HepG2 (cell line): ENCODE measurements at places on chromosomes 11 and 22. TPM values are rescaled to one million over a fixed set of nuclear protein-coding genes. Genes with fewer than 3 reads are reported as not detected.
A peak's percentile ranks its signal among the peaks of the same experiment; 100 is the strongest.

DNA sequence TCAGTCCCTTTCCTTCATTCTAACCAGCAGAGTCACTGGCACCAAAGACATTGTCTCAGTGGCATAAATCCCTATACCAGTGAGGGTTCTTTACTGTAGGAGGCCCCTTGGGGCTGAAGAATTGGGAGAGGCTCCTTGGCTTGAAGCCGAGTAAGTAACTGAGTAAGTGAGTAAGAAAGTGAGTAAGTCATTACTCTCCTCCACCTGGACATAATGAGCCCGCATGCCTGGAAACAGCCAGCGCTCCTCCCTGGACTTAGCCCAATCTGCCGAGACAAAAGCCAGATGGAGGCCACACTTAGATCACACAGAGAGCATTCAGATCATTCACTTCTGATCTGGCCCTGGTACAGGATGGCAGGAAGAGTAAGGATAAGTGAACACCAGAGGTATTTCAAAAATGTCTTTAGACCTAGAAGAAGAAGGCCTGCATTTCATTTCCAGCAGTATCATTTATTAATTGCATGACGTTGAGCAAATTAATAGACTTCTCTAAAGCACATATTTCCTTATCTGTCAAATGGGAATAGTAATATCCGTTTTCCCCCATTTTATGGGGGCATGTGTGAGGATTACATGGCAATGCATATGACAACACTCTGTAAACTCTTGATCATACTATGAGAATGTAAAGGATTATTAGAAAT, 8.2 kb upstream of the MICAL3 start:
- DNase-seq, result no peak

DNA sequence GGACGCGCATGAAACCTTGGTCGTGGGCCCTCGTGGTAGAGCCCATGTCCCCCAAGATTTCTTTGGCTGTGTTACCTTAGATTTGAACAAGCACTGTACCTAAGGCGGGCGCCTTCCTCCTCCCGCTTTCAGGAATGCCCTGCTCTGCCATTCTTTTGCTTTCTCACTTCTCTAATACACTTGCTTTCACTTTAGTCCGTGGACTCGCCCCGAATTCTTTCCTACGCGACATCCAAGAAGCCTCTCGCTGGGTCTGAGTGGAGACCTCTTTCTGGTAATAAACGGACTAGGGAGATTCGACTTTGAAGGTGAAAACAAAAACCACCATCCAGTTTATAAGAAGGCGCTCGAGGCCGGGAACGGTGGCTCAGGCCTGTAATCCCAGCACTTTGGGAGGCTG, 1.2 kb upstream of the NUP50 start:
- no peak for DNase-seq

GRCh38 chr11:113204280-113204679, 110.1 kb upstream of the TTC12 start:
- no peak for DNase-seq

- peak; percentile 53 for DNase-seq
Measured at GRCh38 chr11:78022397-78023396, at the start of gene KCTD14. KCTD14 (minus strand) TSS chr11:78023276; CDS start chr11:78023249, 27 bp downstream.

- no peak for DNase-seq
Measured at GRCh38 chr11:11211888-11212287, 141.2 kb downstream of the CSNK2A3 start.

- no peak for DNase-seq
Measured at GRCh38 chr11:10526974-10527918, 13.7 kb downstream of the RNF141 start.

GRCh38 chr11:73047773-73048371, 94.2 kb downstream of the FCHSD2 start:
- DNase-seq, result no peak

DNA sequence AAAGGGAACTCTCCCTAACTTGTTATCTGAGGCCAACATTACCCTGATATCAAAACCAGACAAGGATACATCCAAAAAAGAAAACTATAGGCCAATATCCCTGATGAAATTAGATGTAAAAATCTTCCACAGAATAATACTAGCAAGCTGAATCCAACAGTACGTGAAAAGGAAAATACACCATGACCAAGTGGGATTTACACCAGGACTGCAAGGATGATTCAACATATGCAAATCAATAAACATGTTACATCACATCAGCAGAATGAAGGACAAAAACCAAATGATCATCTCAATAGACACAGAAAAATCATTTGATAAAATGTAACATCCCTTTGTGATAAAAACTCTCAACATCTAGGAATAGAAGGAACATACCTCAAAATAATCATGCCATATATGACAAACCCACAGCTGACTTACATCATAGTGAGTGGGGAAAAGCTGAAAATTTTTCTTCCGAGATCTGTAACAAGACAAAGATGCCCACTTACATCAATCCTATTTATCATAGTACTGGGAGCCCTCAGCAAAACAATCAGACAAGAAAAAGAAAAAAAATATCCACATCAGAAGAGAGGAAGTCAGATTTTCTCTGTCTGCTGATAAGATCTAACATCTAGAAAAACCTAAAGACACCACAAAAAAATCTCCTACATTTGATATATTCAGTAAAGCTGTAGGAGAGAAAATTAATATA, 703.3 kb upstream of the ANO5 start:
- DNase-seq, result no peak

DNA sequence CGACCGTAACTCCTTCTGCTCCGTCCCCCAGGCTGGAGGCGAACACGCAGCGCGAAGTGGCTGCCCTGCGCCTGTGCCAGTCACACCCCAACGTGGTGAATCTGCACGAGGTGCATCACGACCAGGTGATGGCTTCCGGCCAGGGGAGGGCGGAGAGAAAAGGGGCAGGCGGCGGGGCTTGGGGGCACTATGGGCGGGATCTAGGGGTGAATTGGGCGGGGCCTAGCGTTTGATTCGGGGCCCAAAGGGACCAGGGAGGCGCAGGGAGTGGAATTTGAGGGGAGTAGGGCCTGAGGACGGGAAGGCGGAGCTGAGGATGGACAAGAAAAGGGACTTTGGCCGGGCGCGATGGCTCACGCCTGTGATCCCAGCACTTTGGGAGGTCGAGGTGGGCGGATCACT, 9.7 kb downstream of the RPS6KA4 start:
- DNase-seq, result no peak

DNA sequence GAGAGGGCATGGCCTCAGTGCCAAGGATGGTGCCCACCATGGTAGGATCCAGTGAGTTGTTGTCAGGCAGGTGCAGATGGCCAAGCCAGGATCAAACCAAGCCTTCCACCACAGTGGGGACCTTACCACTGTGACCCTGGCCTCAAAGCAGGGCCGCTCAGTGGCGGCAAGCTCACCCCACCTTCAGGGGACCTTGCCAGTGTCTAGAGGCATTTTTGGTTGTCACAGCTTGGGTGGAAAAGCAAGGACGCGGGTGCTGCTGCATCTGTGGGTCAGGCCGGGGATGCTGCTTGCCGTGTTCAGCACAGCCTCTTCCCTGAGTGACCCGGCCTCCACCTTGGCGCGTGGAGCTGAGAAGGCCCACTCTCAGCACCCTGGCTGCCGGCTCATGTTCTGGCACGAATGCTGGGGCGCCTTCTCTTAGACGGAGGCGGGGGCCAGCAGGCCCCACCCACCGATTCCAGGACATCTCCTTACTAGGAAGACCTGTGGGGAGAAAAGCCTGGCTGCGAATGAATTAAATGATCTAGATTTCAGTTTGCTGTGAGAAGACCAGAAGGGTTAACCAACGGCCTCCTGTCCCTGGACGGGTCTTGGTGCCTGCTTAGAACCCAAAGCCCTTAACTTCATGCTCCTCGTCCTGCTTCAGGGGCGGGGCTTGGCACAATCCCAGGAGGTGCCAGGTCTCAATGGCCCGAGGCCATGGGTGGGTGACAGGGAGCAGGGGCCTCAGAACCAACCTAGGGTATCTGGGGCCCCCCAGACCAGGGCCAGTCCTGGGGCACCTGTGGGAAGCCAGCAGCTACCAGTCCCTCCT, 18.9 kb downstream of the TRMU start:
- DNase-seq, result no peak

GRCh38 chr11:108117746-108118371, 3.5 kb upstream of the ACAT1 start:
- peak; percentile 46 for DNase-seq

DNA sequence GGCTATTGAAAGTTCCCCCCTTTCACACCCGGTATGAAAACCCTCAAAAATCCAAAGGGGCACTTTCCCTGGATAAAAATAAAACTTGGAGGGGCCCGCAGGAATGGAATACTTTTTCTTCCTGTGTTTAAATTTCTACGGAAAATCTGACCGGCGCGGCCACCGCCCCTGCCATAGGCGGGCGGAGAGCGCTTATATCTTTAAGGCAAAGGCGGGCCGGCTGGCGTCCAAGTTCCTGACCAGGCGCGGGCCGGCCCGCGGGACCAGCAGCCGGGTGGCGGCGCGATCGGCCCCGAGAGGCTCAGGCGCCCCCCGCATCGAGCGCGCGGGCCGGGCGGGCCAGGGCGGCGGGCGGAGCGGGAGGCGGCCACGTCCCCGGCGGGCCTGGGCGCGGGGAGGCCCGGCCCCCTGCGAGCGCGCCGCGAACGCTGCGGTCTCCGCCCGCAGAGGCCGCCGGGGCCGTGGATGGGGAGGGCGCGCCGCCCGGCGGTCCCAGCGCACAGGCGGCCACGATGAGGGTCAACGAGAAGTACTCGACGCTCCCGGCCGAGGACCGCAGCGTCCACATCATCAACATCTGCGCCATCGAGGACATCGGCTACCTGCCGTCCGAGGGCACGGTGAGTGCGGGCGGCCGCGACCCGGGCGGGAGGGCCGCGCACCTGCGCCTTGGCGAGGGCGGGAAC, at the start of gene ANO1:
Gene ANO1 (plus strand): TSS at position 223 of the 686 bp plus-strand sequence. CDS start 290 bp downstream, at position 513.
- no peak for DNase-seq

DNA sequence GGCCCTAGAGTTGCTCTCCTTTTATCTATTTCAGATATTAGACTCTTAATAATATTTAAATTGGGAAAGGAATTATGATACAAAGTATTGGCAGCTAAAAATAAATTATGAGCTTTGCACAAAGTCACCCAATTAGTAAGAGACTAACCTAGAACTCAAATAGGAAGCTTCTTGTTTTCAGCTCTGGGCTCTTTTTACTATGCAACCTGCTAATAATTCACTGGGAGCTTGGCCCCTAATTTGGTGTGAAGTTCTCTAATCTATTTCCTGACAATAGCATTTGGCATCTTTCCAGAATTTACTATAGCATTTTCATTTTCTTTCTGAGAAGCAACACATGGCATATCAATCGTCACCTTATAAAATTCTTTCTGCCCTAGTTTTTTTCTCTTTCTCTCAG, 727.7 kb upstream of the ANO5 start:
- DNase-seq, result no peak

DNA sequence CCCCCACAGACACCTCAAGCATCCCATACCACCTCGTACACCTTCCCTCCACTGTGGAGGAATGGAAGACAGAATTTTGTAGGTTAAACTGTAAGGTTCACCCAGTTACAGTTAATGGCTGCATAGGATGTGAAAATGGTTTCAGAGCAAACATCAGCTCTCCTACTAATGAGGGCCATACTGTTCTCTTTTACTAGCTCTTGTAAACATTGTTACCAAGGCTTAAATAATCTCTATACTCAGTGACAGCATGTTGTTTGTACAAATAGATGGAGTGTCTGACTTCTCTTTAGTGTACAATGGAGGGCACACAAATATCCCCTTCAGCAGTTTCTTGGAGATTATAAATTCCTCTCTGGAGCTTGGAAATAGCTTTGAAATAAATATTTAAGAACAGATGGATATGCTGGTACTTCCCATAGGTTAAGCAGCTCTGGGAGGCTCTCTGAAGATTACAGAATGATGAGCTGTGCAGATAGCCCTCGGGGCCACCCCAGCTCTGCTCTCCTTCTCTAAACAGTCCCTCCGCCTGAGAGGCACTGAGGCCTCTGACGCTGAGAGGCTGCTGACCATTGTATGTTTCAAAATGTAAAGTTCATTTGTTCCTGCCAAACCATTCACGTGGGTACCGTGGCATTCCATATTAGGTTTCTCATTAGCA, 25.7 kb downstream of the TTC12 start:
- DNase-seq, result no peak

- DNase-seq, result no peak
Measured at GRCh38 chr11:11584530-11584810, 37.3 kb downstream of the GALNT18 start.

- peak; percentile 47 for DNase-seq
Measured at GRCh38 chr22:23183061-23183698, 2.9 kb downstream of the BCR start.

GRCh38 chr11:6646918-6647679, 8.5 kb downstream of the DCHS1 start:
- DNase-seq, result no peak

DNA sequence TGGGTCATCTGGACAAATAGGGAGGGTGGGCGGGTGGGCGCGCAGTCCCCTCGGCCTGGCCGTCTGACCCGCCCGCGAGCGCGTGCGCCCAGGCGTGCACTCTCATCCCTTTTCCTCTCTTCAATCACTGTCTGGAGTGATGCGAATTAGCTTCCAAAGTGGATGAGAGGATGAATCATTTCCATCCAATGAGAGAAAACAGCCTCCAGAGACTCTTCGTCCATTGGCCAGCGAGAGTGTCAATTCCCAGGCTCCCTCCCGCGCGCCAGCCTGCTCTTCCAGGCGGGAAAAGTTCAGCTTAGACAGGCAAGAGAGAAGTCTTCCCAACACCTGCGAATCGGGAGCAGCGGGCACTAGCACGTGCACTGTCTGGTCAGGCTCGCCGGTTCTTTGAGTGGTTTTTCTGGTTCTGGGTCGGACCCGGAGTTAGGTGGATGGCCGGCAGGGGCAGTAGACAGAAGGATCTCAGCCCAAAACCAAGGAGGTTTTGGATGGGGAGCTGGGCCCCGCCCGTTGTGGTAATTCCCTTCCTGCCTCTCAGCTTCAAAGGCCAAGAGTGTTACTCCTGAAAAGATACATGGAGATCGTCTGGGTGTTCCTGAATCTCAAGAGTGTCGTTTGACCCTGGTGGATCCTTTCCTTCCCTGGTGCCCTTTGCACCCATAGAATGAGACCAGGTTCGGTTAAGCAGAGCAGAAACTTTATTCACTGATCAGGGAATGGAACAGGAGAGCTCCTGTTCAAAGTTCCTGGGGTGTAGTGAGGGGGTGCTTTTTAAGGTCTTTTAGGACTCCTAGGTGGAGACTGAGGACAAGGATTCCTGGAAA, 33.4 kb upstream of the GLYATL1 start:
- no peak for DNase-seq

OSM gene
- not detected in 2 replicates for total RNA-seq

RPL27A gene
- total RNA-seq, result 2,153 and 2,707 TPM in 2 replicates

FXYD6 gene
- not detected in 2 replicates for total RNA-seq

AHNAK gene
- 25.0 and 40.6 TPM in 2 replicates for total RNA-seq

RBMXL2 gene
- not detected in 2 replicates for total RNA-seq

PRAME gene
- total RNA-seq, result 0.11 and 0.45 TPM in 2 replicates
